ENCODE measurements at places on chromosomes 1 and 21.
A peak's percentile ranks its signal among the peaks of the same experiment; 100 is the strongest.

- DNase-seq = no peak
These were observed 13.3 kb upstream of the NBL1 start for GRCh38 chr1:19630720-19631395.

DNA sequence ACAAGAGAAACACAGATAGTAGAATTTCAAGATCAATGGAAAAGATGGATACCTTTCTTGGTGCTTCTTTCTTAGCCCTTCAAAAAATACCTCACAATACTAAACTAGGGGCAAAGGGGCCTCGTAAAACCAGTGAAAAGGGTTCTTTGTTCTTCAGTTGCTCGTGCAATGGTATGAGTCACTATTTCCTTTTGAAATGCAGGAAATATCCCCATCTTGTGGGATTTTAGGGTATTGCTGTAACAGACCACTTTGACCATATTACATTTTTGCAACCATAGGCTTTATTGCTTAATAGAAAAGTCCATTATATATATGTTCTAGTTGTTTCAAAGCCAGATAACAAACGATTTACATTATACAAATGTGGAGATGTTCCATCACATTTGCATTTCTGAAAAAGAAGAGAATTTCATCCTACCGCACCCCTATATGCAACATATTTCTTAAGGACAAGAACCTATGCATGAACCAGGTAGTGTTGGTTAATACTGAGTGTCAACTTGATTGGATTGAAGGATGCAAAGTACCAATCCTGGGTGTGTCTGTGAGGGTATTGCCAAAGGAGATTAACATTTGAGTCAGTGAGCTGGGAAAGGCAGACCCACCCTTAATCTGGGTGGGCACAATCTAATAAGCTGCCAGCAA is 88.6 kb upstream of the PKN2 start:
- DNase-seq = peak; percentile 51

GRCh38 chr21:46626975-46627501 is 8.4 kb upstream of the PRMT2 start:
- no peak for DNase-seq

DNA sequence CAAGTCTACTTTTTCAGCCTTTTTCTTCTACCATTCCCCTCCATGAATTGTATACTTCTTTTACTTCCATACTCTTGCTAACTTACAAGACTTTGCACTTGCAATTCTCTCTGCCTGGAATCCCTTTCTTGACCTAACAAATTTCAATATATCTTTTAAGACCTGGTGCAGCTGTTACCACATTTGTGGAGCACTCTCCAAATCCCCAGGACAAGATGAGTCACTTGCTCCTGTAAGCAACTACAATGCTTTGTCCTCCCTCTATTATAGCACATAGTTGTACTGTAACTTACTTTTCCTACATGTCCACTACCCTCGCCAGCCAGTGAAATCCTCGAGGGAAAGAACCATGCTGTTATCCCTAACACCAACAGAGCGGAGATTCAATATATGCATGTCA is 43.1 kb downstream of the WARS2 start:
- DNase-seq = no peak

GRCh38 chr1:226302731-226303130 is 6.2 kb downstream of the LIN9 start:
- DNase-seq = no peak

DNA sequence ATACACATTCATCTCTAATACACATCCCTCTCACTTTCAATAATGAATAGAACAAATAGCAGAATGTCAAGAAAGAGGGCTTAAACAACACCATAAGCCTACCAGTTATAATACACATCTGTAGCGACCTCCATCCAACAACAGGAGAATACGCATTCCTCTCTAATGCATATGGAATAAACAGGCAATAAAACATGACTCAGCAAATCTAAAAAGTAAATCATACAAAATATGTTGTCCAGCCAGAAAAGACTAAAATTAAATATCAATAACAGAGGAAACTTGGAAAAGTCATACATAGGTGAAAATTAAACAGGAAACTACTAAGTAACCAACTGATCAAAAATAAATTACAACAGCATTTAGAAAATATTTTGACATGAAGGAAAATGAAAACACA is 1127.5 kb upstream of the NCAM2 start:
- DNase-seq = no peak

GRCh38 chr1:101215363-101216011 is 21.3 kb upstream of the S1PR1 start:
- DNase-seq = no peak

DNA sequence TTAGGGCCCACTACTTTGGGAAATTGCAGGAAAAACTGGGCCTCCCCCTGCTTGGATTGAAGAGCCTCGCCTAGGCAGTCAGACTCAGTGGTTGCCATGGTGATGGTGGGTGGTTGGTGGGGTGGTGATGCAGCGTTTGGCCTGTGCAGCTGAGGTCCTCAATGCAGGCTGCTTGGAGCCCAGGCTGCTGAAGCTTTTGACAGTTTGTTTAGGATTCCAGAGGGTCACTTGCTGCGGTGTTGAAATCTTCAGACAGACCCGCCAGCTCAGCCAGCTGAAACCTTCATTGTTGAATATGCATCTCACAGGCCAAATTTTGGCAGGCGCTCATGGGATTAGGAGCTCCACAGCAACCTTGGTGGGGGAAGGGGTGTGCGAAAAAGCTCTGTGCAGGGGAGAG is 67.9 kb downstream of the CACNA1E start:
- no peak for DNase-seq

- no peak for DNase-seq
These were observed 21.6 kb downstream of the ITGB2 start for GRCh38 chr21:44898851-44899767.

DNA sequence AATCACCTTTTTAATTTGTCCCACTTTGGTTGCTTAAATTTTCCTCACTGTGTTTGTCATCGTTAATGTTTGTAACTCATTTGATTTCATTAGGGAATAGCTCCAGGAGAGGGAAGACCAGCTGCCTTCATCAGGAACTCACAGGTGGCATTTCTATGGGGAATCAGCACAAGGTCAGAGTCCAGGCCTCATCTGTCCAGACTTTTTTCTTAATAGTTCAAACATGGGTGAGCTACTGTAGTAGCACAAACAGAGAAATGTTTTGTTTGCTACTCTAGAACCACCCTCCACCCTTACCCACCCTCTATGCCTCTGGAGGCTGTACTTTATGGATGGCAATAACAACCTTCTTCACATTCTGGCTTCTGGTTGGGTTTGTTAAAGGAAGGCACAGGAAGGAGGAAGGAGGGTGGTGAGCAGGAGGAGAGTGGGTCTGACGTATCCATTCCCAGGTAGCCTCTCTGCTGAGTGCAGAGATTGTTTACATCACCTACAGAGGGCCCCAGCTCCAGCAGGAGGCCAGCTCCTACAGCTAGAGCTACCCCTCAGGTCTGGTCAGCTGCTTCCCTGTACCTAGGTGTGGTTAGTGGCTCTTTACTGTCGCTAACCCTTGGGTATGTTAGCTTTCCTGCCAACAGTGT is 8.1 kb upstream of the TEDDM1 start:
- DNase-seq = no peak

GRCh38 chr1:4571263-4571662 is 83.1 kb upstream of the AJAP1 start:
- no peak for DNase-seq

- no peak for DNase-seq
These were observed 29.9 kb upstream of the PRDX6 start for GRCh38 chr1:173447224-173447623.

DNA sequence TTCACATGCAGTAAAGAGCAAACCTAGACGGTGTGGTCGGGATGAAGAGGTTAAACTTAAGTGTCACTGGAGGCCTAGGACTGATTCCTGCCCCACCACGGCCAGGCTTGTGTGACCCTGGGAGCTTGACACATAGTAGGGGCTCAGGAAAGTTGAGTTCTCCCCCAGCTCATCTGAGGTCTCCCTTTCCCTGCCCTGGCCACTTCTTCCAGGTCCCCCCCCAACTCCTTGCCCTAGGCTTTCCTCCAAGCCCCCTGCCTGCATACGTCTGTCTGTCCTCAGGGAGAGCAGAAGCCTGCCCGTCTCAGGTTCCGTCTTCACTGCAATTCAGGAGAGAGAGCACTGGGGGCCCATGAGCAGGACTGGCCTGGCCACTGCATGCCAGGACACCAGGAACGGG is 225.8 kb downstream of the PTPRU start:
- no peak for DNase-seq

GRCh38 chr1:174702011-174702410 is 254.2 kb downstream of the GPR52 start:
- DNase-seq = peak; percentile 28

DNA sequence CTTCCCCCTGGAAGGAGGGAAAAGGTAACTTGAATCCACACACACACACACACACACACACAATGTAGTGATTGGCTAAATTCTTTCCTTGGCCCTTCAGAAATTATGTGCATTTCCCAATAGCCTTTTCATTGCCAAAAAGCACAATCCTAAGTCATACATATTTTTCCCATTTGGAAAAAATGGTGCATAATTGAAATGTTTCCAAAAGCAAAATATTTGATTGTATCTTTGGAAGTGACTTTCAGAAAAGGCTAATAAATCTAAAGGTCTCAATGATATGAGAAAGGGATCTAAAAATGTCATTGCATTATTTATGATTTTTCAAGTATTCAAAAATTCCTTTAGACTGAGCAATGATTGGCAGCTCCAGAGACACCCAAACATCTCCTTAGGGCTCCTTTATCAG is 43.5 kb upstream of the NEK7 start:
- no peak for DNase-seq

DNA sequence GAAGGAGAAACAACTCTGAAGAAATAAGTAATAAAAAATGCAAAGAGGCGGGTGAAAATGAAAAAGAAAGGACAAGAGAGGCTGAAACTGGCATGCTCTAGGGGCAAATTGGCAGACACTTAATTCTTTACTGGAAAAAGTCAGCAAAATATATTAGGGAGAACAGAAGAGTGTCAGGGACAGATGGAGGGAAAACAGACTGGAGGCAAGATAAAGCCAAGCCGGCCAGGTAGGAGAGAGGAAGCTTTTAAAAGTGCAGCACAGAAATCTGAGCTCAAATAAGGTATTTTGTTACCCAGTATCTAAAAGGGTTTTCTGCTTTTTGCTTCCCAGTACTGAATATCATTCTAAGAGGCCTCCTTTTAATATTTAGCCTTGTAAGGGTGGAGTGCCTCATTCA is 339.3 kb downstream of the PAPPA2 start:
- no peak for DNase-seq

GRCh38 chr1:161378014-161378413 is 10.3 kb upstream of the CFAP126 start:
- no peak for DNase-seq

GRCh38 chr21:38721055-38721454 is 84.7 kb upstream of the ETS2 start:
- DNase-seq = no peak

DNA sequence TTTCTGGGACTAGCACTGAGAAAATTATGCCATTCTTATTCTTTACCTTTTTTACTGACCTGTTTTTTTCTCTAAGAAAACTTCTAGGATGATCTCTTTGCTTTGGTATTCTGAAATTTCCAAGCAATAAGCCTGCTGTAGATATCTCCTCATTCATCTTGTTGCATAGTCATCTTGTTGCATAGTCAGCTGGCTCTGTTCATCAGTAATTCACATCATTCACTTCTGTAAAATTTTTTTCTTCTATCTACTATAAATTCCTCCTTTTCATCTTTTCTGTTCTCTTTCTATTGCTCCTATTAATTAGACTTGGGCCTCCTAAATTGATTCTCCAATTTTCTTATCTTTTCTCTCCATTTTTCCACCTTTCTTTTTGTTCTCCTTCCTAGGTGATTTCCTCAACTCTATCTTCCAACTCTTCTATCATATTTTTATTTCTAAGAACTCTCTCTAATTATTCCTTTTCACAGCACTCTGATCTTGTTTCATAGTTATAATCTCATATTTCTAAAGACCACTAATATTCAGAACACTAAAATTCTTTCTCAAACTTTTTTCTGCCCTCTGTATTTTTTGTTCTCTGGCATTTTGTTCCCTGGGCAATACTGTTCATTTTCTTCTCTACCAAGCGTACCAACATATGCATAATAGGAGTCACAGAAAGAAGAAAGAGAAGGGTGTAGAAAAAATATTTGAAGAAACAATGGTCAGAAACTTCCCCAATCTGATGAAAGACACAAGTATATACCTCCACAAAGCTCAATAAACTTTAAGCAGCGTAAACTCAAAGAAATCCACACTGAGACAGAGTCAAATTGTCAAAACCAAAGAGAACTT is 17.7 kb downstream of the TUT4 start:
- no peak for DNase-seq

DNA sequence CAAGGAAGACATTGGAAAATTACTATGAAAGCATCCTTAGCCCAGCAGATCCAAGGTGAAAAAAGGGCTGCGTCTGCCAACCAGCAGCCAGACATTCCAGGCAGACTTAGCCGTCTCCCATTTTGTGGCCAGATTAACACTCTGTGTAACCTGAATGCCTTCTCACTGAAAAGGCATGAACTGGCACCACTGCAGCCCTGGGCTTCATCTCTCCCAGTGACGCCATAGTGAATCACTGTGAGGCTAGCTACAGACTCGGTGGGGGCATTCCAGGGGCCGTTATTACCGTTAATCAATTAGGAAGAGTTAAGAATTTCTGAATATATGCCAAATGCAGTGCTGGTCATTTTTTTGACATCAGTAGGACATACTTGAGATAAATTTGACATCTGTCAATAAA is 627.4 kb downstream of the LMO4 start:
- DNase-seq = peak; percentile 98

- no peak for DNase-seq
These were observed 3.5 kb upstream of the OR10J4 start for GRCh38 chr1:159428536-159428935.

GRCh38 chr1:153542956-153543711 is 2.4 kb upstream of the S100A5 start:
- no peak for DNase-seq

- peak; percentile 25 for DNase-seq
These were observed 66.1 kb upstream of the AKT3 start for GRCh38 chr1:243916160-243916559.

DNA sequence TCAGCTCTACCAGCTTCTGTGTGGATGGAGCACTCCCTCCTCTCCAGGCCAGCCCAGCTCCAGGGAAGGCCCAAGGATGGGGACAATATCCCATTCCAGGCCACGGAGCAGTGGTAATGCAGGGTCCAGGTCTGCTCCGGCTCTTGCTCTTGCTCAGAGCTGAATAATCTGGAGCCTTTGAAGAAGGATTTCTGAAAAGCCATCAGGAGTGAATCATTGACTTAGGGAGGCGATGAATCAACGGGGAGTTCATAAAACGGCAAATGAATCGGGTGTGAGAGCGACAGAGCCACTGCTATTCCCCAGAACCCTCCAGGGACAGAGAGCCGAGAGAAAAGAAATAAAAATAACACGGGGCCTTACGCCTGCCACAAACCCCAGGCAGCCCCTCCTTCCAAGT is 7.7 kb downstream of the POU3F1 start:
- DNase-seq = peak; percentile 88

Measured in kidney tubule cell (primary cell).